Adrenal gland (tissue), 19 donors: ENCODE measurements at places on chromosomes 11 and 22.

DNA sequence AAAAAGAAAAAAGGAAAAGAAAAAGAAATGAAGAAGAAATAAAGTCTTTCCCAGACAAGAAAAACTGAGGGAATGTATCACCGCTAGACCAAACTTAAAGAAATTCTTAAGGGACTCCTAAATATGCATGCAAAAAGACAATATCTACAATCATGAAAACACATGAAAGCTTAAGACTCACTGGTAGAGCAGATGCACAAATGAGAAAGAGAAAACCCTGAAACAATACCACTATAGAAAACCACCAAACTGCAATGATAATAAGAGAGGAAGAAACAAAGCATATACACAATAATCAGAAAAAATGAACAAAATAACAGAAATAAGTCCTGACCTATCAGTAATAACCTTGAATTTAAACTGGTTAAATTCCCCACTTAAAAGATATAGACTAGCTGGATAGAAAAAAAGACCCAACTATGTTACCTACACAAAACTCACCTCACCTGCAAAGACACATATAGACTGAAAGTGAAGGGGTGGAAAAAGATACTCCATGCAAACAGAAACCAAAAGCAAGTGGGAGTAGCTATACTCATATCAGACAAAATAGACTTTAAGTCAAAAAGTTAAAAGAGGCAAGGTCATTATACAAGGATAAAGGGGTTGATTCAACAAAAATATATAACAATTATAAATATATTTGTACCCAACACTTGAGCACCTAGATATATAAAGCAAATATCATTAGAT is 61.3 kb upstream of the NARS2 start:
- no peak for DNase-seq

GRCh38 chr11:92894197-92894596 is 75.3 kb upstream of the MTNR1B start:
- no peak for DNase-seq

- DNase-seq, result no peak
Observed at GRCh38 chr11:128643661-128644317, 50.1 kb upstream of the FLI1 start.

- peak; percentile 52 for DNase-seq
Observed at GRCh38 chr11:22711880-22712279, 45.5 kb downstream of the GAS2 start.

GRCh38 chr11:44809283-44809682 is 82.5 kb downstream of the TSPAN18 start:
- DNase-seq, result no peak

DNA sequence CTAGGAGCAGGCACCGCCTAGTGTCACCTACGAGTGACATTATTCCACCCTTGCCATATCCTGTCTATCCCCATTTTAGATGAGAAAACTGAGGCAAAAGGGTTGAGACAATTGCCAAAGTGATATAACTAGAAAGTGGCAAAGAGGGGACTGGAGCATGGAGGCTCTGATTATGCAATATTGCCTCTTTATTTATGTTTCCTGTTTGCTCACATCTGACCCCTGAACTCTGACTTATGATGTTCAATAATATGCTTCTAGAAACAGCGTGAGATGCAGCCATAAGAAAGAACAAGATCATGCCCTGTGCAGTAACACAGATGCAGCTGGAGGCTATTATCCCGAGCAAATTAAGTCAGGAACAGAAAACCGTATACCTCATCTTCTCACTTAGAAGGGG is 7.7 kb downstream of the ELF5 start:
- DNase-seq, result no peak

- DNase-seq, result no peak
Observed at GRCh38 chr22:43860126-43860525, 2.2 kb downstream of the SULT4A1 start.

GRCh38 chr11:119374632-119375336 is 6.7 kb downstream of the USP2 start:
- DNase-seq, result peak; percentile 67

- DNase-seq, result no peak
Observed at GRCh38 chr11:17432002-17432401, 43.5 kb upstream of the KCNJ11 start.

DNA sequence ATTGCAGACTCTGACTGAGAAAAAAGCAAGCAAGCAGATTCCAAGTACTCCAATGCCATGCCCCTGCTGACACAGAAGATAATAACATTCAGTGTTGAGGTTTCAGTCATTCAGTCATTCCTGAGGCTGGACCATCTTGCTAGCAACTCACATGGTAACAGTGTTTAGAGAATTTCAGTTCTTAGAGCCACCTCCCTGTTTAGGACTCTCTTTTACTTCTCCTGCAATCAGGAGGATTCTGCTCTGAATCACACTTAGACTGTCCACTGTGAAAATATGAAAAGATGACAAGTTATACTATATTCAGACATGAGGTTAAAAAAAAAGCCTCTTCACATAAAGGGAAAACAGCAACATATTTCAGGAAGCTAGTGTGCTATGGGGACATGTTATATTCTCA is 183.9 kb upstream of the CTSC start:
- DNase-seq, result no peak

GRCh38 chr11:129871914-129872313 is 23.5 kb downstream of the NFRKB start:
- no peak for DNase-seq

- DNase-seq, result no peak
Observed at GRCh38 chr11:27514558-27514957, 8.0 kb upstream of the LIN7C start.

GRCh38 chr22:43883012-43883661 is 8.7 kb downstream of the PNPLA5 start:
- DNase-seq, result peak; percentile 34

DNA sequence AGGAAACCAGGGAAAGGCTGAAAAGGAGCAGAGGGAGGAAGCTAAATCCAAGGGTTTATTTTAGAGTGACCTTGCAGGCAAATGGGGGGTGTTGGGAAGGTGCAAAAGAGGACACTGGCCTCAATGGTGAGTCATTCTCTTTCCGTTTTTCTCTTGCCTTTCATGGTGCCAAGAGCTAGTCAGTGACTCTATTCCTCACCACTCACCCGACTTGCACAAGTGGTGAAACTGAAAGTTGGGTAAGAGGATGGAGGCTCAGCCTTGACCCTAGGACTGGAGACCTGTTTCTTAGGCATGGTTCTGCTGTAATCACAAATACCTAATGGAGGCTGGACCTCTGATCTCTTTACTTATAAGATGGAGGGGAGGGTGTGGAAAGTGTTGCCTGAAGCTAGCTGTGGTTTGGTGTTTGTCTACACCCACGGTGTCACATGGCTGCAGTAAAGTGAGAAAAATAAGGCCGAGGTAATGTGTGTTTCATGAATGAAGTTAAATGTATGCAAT is 67.3 kb upstream of the CREB3L1 start:
- DNase-seq, result peak; percentile 83

DNA sequence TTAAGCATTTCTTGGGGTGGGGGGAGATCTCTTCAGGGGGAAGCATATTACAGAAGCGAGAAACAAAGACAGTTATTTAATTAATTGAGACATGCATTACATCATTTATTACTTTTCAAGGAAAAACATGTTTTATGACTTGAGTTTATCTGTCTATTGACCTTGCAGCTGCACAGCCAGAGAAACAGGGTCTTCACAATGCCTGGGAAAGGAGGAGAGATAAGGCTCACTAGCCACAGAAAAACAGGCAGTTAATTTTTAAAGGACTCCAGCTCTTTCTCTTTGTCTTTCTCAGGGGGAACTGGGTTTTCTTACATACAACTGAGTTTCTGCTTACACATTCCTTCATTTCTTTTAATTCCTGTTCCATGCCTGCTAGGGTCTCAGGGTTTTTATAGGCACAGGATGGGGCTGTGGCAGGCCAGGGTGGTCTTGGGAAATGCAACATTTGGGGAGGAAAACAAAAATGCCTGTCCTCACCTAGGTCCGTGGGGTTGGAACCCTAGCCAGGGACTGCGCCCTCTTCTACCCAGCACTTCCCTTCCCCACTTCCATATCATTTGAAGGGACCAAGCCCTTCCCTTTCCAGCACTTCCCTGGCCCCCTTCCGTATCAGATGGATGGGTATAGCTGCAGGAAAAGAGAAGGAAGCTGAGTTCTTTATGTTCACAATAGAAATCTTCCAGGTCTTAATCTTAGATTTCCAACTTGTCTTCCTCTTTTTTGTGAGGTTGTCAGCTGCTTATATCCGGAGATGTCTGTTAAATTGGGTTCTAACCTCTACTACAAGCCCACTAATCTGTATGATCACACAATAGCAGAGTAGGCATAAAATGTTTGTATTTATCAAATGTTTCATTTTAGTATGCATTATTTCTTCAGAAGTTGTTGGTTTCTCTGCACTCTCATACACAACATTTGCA is 38.3 kb downstream of the BIRC2 start:
- no peak for DNase-seq

- no peak for DNase-seq
Observed at GRCh38 chr22:48729499-48730171, 1098.0 kb downstream of the BRD1 start.

GRCh38 chr22:21760640-21761039 is 25.0 kb upstream of the YPEL1 start:
- no peak for DNase-seq

- DNase-seq, result peak; percentile 54
Observed at GRCh38 chr11:125886997-125887372, 483 bp upstream of the HYLS1 start.

DNA sequence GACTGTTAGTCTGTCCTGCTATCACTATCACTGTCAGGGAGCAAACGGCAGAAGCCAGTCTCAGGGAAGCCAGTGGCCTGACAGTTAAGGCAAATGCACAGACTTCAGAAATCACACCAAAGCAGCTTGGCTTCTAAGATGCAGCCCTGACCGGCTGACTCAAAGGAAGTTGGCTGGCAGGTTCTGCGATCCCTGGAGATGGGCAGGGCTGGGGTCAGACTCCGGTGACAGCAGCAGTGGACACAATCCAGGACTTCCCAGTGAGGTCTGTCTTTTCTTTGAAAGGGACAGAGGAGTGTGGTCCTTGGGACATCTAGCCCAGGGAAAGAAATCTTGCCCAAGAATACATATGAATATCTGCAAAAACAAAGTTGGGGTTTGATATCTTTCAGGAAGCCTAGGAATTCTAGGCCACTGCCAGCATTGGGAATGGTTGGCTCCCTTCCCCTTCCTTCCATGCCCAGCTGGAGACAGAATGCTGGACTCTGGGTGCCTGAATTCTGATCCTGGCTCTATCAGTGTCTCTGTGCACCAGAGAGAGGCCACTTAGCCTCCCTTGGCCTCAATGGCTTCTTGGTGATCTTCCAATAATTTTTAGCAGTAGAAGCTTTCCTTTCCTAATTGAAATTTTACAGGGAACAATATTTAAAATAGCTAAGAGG is 108.9 kb downstream of the KIRREL3 start:
- DNase-seq, result no peak

GRCh38 chr11:119062779-119063178 is 4.8 kb upstream of the VPS11 start:
- DNase-seq, result peak; percentile 75

DNA sequence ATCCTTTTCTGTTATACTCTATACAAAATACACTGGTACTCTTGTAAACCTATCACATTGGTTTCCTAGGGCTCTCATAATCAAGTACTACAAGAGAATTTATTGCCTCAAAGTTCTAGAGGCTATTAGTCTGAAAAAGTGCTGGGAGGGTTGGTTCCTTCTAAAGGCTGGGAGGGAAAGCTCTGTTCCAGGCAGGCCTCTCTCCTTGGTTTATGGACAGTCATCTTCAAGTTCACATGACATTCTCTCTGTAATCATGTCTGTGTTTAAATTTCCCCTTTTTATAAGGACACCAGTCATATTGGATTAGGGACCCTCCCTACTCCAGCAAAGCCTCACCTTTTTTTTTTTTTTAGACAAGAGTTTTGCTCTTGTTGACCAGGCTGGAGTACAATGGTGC is 9.1 kb downstream of the SLC36A4 start:
- no peak for DNase-seq

DNA sequence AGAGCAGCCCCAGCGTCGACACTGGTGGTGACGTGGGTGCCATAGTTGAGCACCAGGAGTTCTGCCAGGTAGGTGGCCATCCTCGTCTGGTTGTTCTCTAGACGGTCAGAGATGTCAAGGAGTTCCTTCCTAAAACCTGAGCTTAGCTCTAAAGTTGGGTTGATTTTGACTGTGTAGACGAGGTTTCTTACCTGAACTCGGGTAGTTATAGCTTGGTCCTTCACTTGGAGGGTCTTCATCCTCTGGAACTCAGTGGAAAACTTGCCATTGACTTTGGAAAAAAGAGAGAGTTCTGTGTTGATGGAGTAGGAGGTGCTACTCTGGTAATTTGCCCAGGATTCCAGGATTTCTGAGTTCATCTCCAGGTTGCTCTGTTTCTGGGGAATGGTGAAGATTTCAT is 505 bp downstream of the MPEG1 start:
- DNase-seq, result no peak

GRCh38 chr11:63769042-63769713 is 603 bp upstream of the ZFTA start:
- DNase-seq, result peak; percentile 30

GRCh38 chr22:35746946-35747703 is 29.5 kb downstream of the APOL5 start:
- DNase-seq, result no peak

DNA sequence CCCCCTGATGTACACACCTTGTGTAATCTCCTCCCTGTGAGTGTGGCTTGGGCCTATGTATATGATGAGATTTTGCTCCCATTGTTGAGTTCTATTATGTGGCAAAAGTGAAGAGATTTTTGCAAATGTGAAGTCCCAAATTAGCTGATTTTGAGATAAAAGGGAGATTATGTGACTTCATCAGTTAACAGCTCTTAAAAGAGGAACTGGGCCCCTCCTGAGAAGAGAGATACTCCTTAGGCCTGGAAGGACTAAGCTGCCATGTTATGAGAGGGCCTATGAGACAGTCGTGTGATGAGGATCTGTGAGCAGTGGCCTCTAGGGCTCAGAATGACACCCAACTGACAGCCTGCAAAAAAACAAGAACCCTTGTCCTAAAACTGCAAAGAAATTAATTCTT is 93.4 kb downstream of the OR5AK2 start:
- DNase-seq, result no peak

DNA sequence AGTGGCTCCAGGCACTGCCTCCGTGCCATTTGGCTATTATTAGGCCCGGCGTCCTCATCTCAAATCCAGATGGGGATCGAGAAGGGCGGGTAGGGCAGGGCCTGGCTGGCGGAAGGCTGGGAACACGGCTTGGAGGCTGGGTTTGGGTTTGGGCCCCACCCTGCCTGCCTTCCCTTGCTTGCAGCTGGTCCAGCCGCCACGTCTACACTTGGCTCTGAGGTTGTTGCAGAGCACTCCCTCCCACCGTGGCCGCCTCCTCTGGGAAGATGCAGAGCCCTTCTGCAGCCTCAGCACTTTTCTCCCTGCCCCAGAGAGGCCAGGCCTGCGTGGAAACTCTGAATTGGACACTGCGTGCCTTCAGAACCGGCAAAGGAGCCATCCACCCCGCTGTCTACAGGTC is 5.2 kb upstream of the SMTN start:
- DNase-seq, result peak; percentile 55

GRCh38 chr11:121634889-121635288 is 182.1 kb upstream of the SORL1-AS1 start:
- no peak for DNase-seq
